ENCODE measurements at places on chromosomes 1 and 21.

DNA sequence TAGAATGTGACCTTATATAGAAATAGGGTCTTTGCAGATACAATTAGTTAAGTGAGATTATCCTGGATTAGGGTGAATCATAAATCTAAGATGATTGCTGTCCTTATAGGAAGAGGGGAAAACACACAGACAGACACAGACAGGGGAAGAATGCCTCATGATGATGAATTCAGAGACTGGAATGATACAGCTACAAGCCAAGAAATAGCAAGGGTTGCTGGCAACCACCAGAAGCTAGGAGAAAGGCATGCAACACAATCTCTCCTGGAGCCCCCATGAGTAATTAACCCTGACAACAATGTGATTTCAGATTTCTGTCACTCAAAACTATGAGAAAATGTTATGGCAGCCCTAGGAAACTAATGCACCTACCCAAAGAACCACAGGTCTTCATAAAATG is 19.1 kb upstream of the PPIH start:
- DNase-seq, result no peak

DNA sequence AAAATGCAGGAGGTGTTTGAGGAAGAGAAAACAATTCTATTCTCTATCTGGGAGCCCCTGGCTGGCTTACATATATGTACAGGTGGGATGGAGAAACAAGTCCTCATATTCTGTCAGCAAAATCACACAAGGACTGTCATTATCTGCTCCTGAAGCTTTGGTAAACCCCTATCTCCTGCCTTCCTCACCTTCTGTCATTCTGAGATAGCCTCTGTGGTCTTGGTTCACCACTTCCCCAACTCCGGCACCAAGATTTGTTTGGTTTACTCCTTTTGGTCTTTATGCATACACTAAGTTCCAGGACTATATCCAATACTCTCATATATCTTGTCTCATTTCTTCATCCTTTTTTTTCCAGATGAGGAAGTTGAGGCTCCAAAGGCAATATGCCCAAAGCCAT is 551.1 kb downstream of the PLPP3 start:
- no peak for DNase-seq

DNA sequence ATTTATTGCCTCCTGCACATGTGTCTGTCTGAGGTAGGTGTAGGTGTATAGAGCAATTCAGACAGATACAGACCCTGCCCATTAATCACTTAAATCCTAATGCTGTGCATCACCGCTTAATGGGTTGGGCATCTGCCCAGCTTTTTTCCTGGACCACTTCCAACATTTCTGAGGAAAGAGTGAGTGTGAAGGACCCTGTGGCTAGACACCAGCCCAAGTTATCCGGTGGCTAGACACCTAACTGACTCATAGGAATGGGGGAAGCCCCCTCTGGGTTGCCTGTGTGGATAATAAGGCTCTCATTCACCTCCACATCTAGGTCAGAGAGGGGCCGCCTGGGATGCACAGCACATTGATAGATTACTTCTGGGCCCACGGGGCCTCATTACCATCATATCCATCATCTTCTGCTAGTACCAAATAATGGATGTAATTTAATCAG is 121.1 kb upstream of the RAVER2 start:
- DNase-seq, result peak; percentile 62

- DNase-seq, result no peak
These were observed 21.6 kb upstream of the KCNA2 start for GRCh38 chr1:110627764-110628163.

- DNase-seq, result no peak
These were observed 4.2 kb downstream of the POMGNT1 start for GRCh38 chr1:46193984-46194570.

GRCh38 chr1:6271006-6271405 is 10.1 kb upstream of the GPR153 start:
- no peak for DNase-seq

GRCh38 chr21:19490481-19490880 is 1086.9 kb upstream of the TMPRSS15 start:
- DNase-seq, result no peak

Data from NCI-H524 (cell line).